ENCODE measurements at places on chromosomes 6 and 20.

DNA sequence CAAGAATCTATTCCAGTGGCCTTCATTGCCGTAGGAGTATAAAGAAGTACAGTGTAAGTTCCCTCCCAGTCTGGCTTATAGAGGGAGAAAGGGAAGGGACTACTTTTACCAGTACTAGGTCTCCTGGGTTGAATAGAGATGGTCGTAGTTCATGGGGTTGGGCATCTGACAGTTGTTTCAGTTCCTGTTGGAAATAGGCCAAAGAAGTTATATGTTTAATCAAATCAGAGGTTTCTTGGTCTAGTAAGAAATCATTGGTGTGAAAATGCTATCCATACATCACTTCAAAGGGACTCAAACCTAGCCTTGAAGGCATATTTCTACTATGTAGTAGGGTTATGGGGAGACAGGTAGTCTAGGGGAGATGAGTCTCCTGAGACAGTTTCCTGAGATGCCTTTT is 45.6 kb upstream of the MAN1A1 start:
- no peak for ATAC-seq

DNA sequence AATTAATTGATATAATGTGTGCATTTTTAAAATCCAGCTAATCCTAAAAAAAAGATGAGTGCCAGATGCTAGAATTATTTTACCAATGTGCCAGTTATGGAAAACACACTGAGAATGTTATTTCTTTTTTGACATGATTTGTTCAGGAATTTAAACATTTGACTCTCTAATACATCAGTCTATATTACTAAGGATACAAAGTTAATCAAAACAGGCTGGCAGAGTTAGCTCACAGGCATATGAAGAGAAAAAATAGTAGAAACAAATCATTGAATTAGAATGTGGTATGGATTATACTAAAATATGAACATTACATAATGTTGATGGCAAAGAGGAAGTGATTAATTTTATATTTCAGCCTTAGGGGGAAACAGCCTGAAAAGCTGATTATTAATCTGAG is 368.3 kb upstream of the GJE1 start:
- no peak for ATAC-seq

GRCh38 chr6:13261464-13261994 is 66.8 kb downstream of the TBC1D7 start:
- peak; percentile 87 for ATAC-seq

GRCh38 chr6:122947355-122947754 is 48.7 kb upstream of the CLVS2 start:
- ATAC-seq, result no peak

GRCh38 chr6:155154158-155154830 is 109.5 kb upstream of the CLDN20 start:
- ATAC-seq, result no peak

GRCh38 chr6:102619585-102619984 is 1226.1 kb downstream of the GRIK2 start:
- ATAC-seq, result no peak

GRCh38 chr6:13553646-13554045 is 20.8 kb upstream of the SIRT5 start:
- ATAC-seq, result no peak

GRCh38 chr6:27267857-27268434 is 20.4 kb downstream of the PRSS16 start:
- ATAC-seq, result no peak

DNA sequence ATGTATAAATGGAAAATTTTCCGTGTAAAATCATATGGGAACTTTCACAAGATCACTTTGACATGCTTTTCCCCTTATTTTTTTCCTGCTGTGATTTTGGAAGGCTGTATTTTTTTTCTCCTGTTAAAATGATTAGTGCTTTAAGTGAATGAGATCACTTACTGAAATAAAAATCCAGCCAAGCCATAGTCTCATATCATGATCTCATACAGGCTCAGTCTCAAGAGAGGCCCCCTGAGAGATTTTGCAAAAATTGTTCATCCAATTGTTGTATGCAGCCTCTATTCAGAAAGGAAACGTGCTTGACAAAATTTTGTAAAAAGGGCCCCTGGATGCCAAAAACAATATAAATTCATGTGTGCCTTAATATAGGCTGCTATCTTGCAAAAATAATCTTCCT is 528.2 kb downstream of the HDGFL1 start:
- no peak for ATAC-seq

DNA sequence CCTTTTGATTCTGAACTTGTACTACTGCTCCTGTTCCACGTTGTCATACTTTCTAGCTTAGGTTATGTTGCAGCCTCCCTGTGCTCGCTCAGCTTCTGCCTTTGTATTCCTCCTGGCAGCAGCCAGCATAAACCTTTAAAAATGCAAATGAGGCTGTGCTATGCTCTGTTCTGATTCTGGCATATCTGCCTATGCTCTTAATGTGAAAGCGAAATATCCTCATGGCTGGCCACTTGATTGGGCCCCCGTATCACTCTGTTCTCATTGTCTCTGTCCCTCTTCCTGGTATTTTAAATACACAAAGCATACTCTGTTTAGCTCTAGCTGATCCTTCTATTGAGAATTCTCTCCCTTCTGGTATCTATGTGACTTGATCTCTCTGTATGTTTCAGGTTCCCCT is 139.0 kb downstream of the JARID2 start:
- ATAC-seq, result no peak

- no peak for ATAC-seq
These were observed 22.3 kb downstream of the CAPN11 start for GRCh38 chr6:44180886-44181285.

DNA sequence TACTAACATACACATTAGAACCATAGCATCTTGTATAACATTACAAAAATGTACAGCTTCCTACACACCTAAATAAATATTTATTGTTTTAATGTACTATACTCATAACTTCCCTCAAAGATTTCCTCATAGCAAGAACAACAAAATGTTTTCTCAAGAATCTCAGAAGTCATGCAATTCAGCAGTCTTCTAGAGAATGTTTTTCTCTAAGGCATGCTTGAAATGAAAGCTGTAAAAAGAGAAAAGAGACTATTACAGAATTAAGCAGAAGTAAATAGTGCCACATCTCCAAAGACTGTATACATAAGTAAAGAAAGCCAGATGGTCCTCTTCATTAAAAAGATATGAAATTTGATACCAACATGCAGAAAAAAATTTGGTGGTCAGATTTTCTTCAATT is 672.2 kb downstream of the EPM2A start:
- ATAC-seq, result no peak

DNA sequence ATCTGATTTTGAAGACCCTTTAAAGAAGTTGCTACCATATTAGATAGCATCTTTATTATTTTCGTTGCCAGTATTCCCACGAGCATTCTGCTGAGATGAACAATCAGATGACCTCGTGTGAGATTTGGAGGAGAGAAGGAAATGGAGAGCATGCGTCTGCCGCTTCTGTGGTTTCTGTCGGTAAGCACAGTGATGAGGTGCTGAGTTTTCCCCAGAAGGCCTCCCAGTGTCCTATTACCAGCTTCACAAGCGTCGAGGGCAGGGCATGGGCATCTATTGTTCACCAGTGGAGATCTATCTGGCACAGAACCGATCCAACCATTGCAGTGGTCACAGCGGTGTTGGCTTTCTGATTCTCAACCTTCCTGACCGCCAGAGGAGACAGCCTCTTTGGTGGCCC is 29.4 kb downstream of the TRAF3IP2 start:
- ATAC-seq, result no peak

DNA sequence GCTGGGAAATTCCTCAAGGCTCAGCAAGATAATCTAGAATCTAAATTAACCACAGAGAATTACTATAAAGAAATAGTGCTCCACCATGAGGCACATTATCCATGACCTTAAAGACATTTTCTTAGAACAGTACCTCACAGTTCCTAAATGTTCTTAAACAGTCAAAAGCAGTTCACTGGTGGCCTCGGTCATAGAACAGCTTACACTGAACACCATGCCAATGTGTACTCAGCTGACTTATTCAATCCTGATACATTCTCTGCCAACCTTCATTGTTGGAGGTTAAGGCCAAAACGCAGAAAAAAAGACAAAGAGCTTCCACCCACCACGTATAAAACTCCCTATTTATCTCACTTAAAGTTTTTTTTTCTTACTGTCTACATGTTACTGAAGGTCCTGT is 21.8 kb upstream of the TMEM170B start:
- ATAC-seq, result no peak

GRCh38 chr6:16130932-16131387 is 2.1 kb downstream of the MYLIP start:
- peak; percentile 77 for ATAC-seq

DNA sequence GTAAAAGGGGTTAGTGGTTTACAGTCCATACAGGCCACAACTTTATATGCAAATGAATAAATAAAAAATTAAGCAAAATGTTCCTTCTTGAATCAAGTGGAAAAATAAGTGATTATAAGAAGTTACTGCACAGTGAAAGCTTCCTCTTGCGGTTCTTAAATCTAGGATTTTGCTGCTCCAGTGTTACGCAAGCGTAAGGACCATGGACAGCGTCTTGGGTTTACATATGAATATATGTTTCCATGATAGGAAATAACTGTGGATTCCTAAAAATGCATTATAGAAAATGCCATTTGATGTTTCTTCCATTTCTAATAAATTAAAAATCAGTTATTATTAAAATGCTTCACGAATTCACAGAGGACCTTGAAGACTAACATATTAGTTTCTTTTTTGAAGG is 176.6 kb upstream of the POU3F2 start:
- no peak for ATAC-seq

DNA sequence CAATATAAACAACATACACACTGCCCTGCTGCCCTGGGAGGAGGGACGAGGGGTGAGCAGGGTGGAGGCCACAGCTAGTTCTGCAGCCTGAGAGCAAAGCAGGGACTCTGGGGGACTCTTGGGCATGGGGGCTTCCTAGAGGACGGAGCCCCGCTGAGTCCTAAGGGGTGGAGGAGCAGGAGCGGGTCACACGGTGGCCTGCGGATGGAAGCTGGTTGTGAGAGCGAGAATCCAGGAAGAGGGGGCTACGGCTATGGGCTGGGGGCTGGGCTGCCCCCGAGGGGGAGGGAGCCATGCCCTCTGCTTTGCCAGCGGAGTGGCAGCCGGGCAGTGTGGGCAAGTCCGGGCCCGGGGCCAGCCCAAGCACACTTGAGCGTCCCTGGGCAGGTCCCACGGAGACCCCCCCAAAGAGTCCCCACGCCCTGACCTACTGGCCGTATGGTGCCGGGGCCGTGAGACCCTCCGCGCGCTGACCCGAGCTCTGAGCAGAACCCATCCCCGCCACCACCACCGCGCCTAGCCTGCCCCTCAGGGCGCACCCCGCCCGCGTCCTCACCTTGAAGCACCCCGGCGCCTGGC is 369 bp downstream of the ADAM33 start:
- peak; percentile 17 for ATAC-seq

DNA sequence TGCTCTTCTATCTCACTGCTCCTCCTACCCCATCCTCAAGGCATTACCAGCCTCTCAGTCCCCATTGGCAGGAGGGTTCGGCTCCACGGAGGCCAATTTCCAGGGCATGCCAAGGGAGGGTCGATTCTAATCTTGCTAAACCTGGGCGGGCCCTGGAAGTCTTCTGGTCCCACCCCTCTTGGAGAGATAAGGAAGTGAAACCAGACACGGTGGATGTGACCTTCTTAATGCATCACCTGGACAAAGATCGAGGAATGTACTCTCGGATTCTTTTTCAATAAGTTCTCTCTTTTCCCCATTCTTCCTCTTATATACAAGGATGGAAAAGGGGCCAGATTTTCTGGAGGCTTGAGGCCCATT is 112.2 kb upstream of the ARMC2 start:
- no peak for ATAC-seq

DNA sequence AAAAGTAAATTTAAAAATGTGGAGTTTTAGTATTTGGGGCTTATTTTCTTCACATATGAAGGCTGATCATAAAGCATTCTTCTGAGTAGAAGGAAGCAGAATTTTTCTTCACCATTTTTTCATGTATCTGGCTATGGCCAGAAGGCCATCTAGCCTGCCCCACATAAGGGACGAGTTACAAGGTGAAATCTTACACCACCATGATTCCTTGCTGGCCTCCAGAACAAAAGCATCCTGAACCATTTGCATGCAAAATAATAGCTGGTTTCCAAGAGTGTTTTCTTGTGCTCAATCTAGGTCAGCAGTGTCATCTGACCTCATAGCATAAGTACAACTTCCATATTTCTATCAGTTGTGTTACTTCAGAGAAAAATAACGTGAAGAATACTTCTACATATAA is 93.1 kb downstream of the BMP5 start:
- no peak for ATAC-seq

GRCh38 chr6:22363166-22363713 is 66.4 kb upstream of the PRL start:
- no peak for ATAC-seq

GRCh38 chr6:125670568-125670967 is 78.9 kb upstream of the HEY2 start:
- no peak for ATAC-seq

DNA sequence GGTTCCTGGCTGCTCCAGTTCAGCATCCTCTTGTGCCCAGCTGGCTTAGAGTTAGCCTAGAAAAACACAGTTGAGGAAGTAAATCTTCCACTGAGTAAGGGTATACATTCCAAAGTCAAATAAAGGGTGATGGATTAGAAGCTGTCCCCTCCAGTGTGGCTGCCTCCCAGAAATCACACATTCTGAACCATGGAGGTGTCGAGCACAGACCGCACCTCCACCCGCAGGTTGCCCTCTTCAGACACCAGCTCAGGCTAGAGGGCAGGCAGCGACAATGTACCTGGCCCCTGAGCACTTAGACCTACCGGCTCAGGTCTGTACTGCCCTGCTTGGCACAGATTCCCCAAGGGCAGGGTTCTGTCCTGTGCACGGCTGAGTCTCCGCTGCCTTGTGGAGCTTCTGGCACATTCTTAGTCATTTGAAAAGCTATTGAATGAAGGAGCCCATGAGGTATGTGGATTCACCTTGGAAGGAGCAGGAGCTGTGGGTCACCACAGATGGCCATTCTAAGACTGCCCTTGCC is 118.1 kb downstream of the FAM120B start:
- no peak for ATAC-seq

DNA sequence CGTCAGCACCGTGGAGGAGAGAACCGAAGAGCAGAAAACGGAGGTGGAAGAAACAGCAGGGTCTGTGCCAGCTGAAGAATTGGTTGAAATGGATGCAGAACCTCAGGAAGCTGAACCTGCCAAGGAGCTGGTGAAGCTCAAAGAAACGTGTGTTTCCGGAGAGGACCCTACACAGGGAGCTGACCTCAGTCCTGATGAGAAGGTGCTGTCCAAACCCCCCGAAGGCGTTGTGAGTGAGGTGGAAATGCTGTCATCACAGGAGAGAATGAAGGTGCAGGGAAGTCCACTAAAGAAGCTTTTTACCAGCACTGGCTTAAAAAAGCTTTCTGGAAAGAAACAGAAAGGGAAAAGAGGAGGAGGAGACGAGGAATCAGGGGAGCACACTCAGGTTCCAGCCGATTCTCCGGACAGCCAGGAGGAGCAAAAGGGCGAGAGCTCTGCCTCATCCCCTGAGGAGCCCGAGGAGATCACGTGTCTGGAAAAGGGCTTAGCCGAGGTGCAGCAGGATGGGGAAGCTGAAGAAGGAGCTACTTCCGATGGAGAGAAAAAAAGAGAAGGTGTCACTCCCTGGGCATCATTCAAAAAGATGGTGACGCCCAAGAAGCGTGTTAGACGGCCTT is 41.6 kb downstream of the ZBTB2 start:
- no peak for ATAC-seq
